ENCODE measurements at places on chromosomes 4 and X. TPM values are rescaled to one million over a fixed set of nuclear protein-coding genes. Genes with fewer than 3 reads are reported as not detected.

S100G gene
- not detected for total RNA-seq

ADH1A gene
- total RNA-seq = not detected

APELA gene
- not detected for total RNA-seq

DNA sequence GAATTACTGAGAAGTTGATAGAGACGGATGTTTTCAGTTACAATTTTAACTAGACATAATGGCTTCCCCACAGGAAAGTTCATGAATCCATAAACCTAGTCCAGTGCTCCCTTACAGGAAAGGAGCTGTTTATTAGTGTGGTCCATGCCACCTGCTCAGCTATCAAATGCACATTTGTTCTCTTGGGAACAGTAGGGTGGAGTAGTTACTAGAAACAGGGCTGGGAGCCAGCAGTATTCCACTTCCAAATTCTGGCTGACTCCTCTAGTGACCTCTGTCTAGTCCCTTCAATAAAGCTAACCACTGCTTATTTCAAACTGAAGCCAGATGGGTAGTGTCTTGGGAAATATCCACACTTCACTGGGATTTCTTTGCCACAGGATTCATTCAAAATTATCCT is 88.4 kb upstream of the TLL1 start:
- peak; percentile 72 for DNase-seq

GRCh38 chrX:109878236-109878635 is 124.7 kb upstream of the TMEM164 start:
- DNase-seq = no peak
